Esophagus squamous epithelium (tissue), 5 donors: ENCODE measurements at places on chromosomes 5 and 9.

DNA sequence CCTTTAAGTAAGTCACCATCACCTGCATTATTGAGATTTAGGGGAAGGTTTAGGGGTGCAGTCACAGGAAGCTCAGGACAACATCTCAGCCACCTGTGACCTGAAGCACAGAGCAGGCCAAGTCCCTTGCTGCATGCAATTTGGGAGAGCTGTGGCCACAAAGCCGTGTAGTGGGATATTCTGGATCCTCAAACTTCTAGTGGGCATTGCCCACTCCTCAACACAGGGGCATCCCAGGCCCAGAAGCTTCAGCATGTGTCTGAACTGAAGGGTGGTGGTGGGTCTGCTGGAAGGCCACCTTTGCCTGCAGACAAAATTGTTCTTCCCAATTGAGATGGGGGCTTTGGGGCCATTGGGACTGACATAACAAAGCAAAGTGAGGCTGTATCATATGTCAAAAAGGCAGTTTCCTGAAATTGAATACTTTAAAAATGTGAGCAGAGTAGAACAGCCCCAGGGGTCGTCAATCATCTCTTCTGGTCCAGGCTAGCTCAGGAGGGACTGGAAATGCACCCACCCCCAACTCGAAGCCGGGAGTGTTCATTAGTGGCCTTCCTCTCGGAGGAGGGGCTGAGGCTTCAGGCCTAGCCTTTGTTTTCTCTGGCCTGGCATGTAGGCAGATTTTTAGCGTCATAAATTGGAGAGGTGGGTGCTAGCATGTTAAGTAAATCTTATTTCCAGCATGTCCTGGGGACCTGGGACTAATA lies 2.8 kb upstream of the GADD45G start:
- no peak for DNase-seq

DNA sequence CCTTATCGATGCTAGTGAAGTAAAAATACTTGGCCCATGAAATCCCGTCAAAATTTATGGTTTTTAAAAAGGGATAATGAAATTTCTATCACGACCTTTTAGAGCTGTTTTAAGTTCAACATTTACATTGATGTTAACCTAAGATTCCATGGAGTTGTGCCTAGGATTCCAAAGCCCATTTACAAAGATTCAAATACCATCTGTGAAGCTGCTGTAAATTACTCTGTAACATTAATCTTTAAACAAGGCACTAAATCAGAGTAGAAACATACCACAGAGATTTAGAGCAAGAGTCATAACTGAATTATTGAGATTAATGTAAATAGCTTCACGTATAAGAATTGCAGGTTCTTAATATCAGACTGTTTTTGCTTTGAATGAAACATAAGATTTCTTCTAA lies 17.7 kb downstream of the POU5F2 start:
- no peak for DNase-seq

DNA sequence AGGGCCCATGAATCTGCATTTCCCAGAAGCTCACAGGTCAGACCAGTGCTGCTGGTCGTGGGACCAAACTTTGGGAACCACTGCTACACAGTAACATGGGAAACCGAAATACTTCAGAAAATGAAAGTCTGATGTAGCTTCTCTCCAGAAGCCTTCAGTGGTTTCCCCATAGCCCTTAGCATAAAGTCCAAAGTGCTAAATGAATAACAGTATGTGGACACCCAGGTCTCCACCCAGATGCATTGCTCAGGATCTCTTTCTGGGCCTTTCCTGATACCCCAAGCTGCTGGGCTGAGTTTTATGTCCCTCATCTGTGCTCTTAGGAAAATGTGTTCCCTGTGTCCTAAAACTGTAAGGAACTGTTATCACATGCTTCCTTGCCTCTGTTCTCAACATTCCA lies 100.4 kb downstream of the NFIB start:
- DNase-seq = no peak

DNA sequence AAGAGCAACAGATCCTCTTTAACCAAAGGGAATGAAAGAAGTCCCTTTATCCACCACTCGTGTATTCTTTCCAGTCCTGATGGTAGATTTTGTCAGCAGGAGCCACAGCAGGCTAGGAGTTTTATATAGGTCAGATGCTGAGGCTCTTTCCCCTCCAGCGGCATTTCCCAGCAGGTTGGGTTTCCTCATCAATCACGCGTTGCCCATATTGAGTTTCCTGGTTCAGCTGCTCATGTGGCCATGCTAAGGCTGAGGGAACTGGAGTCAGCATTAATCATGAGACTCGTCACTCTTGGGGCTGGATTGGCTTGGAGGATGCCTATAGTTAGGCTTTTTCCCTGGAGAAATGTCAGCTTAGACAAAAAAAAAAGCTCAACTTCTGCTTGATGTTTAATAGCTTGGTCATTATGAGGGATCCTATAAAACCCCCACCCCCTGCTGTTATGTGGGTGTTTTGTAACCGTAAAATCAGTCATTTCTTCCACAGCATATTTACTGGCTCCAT lies 193.4 kb upstream of the GAS1 start:
- no peak for DNase-seq

DNA sequence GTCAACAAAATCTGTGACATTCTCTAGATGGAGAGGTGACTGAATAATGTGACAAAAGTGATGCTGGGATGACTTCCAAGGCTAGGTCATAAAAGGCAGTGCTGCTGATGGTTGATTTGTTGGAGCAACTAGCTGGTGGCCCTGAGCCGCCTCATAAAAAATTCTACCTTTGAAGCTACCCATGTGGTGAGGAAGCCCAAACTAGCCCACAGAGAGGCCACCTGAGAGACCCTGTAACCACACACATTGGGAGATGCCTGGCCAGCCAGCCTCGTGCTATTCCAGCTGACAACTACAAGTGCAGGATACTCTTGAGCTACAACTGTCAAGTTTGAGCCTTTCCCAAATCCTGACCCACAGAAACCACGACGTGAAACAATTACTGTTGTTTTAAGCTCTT lies 22.7 kb downstream of the CLTA start:
- no peak for DNase-seq

- no peak for DNase-seq
These were observed 34.8 kb downstream of the HTR4 start for GRCh38 chr5:148619484-148619883.

DNA sequence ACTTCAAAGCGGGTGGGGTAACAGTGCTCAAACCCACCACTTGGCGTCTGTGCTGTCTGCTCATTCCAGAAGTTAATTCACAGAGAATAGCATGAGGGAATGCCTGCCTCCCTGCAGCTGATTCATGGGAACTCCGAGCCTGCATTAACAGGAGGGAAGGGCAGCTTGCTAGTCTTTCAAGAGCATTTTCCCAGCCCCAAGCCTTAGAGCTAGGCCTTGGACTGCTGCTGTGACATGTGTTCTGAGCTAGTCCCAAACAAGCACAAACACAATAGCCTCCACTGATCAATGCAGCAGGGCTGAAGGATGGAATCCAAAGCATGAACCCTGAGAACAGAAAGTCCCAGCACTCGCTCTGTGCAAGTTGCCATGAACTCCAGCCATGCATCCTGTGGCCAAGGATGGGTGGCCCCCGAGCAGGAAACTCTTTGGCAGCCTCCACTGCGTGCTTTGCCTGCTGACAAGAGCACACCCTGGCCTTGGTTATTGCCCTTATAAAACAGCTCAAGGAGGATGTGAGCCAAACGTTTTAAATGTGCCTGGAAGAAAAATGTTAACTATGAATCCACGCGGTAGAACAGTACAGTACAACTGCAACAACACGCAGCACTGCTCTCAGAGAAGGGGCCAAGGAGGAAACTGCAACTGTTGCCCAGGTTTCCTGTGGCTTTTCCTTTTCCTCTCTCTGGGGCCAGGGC lies 653.1 kb upstream of the KLF4 start:
- no peak for DNase-seq

GRCh38 chr5:31193591-31194467 lies at the start of gene CDH6:
TSS of gene CDH6 (plus strand) at chr5:31193686. CDS start at chr5:31267474, 73,788 bp downstream.
- DNase-seq = no peak

GRCh38 chr5:172591636-172592035 lies 49.4 kb upstream of the NEURL1B start:
- no peak for DNase-seq

DNA sequence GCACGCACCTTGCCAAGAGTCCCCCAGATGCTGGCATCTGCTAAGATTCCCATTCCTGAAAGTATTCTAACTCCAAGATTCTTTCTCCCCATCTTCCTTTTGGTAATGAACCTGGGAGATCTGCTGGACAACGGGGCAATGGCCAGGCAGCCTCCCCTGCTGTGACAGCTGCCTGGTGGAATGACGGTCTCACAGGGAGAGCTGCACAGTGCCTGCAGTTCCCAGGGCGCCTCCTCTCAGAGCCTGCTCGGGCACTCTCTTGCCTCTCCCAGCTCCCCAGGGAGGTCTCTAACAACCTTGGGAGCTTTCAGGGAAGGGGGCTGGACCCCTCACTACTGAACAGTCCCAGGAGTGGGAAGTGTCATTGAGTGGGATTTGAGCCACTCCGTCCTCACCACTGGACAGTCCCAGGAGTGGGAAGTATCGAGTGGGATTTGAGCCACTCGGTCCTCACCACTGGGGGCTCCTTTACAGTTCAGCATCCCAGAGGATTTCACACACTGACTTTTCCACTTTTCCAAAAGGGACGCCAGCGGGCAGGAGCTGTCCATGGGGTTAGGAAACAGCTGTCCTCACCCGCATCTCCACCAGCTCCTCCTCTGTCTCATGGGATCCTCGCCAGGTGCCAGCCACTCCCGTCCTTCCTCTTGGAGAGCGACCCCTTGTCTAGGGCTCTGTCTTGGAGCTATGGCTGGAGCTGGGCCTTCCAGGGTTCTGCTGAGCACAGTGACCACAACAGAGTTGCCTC lies 65.7 kb downstream of the ADAMTS2 start:
- DNase-seq = no peak

- DNase-seq = no peak
These were observed 5.1 kb upstream of the HK3 start for GRCh38 chr5:176904276-176904675.

DNA sequence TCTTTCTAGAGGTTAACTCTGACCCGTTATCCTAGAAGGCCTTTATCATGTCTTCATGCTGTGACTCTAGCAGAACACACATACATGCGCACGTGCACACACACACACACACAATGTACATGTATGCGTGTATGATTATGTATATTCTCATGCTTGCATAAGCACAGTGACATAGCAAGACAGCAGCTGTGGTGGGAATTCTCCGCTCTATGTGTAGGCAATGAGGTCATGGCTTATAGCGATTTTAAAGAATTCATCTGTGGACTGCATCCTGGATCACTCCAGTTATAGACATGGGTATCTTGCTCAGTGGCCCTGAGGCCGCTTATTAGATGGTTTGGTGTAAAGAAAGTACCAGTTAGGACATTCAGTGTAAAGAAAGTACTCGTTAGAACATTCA lies 106.2 kb downstream of the FBXL7 start:
- no peak for DNase-seq

GRCh38 chr5:133316346-133317343 lies 264.8 kb downstream of the HSPA4 start:
- DNase-seq = no peak

DNA sequence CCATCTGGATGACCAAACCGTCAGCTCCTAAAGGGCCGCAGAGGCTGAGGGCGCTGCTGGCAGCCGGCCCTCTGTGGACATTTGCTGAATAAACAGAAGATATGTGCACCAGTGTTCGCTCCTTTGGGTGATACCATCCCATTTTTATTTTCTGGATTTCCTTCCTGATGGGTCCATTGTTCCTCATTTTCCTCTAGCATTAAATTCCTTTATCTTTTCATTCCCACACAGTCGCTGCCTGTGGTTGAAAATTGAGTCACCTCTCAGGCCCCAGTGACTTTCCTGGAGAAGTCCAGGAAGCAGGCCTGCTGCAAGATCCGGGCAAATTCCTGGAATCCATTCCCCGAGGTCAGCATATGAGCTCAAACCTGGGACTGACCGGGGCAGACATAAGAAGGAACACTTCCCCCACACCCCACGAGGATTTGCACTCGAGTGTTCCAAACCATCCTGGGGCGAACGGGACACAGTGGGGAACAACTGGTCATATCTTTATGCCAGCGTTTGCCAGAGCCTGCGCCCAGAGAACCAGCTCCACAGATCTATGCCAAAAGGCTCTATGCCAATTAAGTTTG lies 86.7 kb upstream of the PCA3 start:
- no peak for DNase-seq

DNA sequence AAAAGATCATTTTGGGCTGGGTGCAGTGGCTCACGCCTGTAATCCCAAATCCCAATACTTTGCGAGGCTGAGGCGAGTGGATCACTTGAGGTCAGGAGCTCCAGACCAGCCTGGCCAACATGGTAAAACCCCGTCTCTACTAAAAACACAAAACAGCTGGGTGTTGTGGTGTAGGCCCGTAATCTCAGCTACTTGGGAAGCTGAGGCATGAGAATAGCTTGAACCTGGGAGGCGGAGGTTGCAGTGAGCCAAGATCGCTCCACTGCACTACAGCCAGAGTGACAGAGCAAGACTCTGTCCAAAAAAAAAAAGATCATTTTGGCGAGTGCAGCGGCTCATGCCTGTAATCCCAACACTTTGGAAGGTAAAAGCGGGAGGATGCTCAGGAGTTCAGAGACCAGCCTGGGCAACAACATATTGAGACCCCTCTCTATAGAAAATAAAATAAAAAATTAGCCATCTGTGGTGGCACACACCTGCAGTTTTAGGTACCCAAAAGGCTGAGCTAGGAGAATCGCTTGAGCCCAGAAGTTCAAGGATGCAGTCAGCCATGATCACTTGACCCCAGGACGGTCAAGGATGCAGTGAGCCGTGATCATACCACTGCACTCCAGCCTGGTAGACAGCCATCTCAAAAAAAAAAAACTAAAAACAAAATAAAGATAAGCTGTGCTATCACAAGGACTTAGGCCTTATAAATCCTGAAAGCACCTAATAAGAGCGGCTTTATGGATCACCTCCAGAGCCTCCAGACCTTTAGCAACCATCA lies 16.2 kb downstream of the PPP2CA start:
- no peak for DNase-seq

DNA sequence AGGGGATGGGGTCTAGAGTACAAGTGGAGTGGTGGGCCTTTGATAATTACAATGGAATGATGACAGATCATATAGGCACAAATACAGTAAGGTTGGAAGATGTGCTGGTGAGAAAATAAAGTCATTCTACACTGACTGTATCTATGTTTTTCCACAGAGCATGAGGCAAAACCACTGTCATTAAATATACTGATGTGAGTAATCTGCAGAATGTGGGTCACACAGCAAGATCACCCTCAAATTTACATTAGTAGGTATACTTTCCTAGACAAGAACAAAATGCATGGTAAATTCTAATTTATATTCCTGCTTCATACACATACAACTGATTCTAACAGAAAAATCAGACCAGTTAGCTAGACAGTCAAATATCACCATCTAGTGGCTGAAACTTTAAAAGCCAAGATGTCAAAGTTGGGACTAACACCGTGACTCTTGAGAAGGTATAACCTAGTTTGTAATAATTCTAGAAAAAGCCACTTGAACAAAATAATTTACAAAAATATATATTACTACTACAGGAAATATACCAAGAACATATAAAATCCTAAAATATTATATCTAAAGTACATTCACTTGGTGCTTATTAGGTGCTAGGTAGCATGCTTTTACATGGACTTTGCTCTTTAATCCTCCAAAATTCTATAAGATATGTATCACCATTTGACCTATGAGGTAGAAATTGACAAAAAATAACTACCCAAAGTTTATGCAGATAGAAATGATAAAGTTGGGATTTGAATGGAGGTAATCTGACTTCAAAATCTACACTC lies 19.5 kb downstream of the TTC33 start:
- DNase-seq = no peak

GRCh38 chr5:136133922-136134379 lies 1.3 kb downstream of the SMAD5 start:
- no peak for DNase-seq
